Activated CD4-positive, alpha-beta memory T cell treated with anti-CD3 and anti-CD28 coated beads for 36 hours (primary cell): ENCODE measurements at places on chromosomes 2 and 18. TPM values are rescaled to one million over a fixed set of nuclear protein-coding genes. Genes with fewer than 3 reads are reported as not detected.

- H3K4me1 ChIP-seq: no peaks in the 10 kb centered on the region
- no peak overlapping the region for H3K4me3 ChIP-seq
- H3K36me3 ChIP-seq: no peaks in the 10 kb centered on the region
- DNase-seq: no peak
- H3K27ac ChIP-seq: no peak overlapping the region
These were observed 1235.3 kb upstream of the ZEB2 start for GRCh38 chr2:145755019-145755837.

- H3K36me3 ChIP-seq: no peaks in the 10 kb centered on the region
- no peak overlapping the region for H3K27ac ChIP-seq
- H3K27me3 ChIP-seq: no peaks in the 10 kb centered on the region
- H3K4me1 ChIP-seq: no peaks in the 10 kb centered on the region
- no peak overlapping the region for H3K4me3 ChIP-seq
- DNase-seq: no peak
These were observed 279.4 kb downstream of the ERBB4 start for GRCh38 chr2:212259226-212259625.

GRCh38 chr2:231243866-231244265 lies 45.4 kb downstream of the ARMC9 start:
- H3K27ac ChIP-seq: no peak overlapping the region
- no peak for DNase-seq
- H3K27me3 ChIP-seq: no peaks in the 10 kb centered on the region
- H3K4me1 ChIP-seq: no peaks in the 10 kb centered on the region
- no peak overlapping the region for H3K4me3 ChIP-seq

GRCh38 chr2:15200581-15200980 lies 360.6 kb downstream of the NBAS start:
- H3K4me3 ChIP-seq: no peak overlapping the region
- H3K27ac ChIP-seq: no peak overlapping the region
- peaks cover under 1% of the 10 kb centered on the region for H3K4me1 ChIP-seq
- peaks cover 23% of the 10 kb centered on the region for H3K36me3 ChIP-seq
- no peaks in the 10 kb centered on the region for H3K27me3 ChIP-seq
- no peak for DNase-seq

GRCh38 chr2:11446733-11447248 lies 19.2 kb downstream of the E2F6 start:
- peaks cover 63% of the 10 kb centered on the region for H3K36me3 ChIP-seq
- H3K4me1 ChIP-seq: no peaks in the 10 kb centered on the region
- no peak overlapping the region for H3K4me3 ChIP-seq
- peak; percentile 50 for DNase-seq

GRCh38 chr2:74010087-74010541 lies 25.4 kb downstream of the TET3 start:
- no peak overlapping the region for H3K27ac ChIP-seq
- H3K27me3 ChIP-seq: no peaks in the 10 kb centered on the region
- H3K4me1 ChIP-seq: peaks cover 28% of the 10 kb centered on the region
- H3K4me3 ChIP-seq: no peak overlapping the region
- no peak for DNase-seq

GRCh38 chr2:38074764-38075506 lies 1.0 kb downstream of the CYP1B1 start:
- H3K4me3 ChIP-seq: peak overlapping the region; percentile 70
- H3K4me1 ChIP-seq: peaks cover 17% of the 10 kb centered on the region
- H3K27ac ChIP-seq: no peak overlapping the region
- peaks cover 56% of the 10 kb centered on the region for H3K27me3 ChIP-seq

DNA sequence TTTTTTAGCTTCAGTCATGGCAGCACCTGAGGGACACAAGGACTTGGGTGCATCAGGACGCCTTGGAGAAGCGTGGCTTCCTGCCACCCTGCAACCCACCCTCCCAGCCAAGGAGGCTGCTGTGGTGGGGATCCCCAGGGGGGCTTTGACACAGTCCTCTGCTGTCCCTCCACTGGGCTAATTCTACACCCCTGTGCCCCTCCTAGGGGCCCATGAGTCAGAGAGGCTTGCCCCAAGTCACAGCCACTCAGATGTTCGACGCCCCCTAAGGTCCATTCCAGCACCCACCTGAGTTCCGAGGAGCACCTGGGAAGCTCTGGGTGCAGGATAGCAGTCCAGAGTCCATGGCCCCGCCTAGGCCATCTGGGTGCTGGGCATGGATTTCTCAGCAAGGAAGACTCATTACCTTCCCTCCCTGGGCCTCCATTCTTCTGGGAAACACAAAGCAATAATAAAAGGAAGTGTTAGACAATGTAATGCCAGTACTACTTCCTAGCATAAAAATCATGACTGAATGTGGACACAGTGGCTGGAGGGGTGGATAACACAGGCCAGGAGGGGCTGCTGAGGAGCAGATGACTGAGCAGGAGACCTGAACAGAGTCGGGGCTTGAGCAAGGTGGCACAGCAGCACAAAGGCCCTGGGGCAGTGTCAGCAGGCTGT lies 3.7 kb downstream of the ALPG start:
- H3K4me1 ChIP-seq: peaks cover 13% of the 10 kb centered on the region
- DNase-seq: no peak
- no peak overlapping the region for H3K27ac ChIP-seq
- peaks cover 13% of the 10 kb centered on the region for H3K27me3 ChIP-seq
- no peaks in the 10 kb centered on the region for H3K36me3 ChIP-seq

DNA sequence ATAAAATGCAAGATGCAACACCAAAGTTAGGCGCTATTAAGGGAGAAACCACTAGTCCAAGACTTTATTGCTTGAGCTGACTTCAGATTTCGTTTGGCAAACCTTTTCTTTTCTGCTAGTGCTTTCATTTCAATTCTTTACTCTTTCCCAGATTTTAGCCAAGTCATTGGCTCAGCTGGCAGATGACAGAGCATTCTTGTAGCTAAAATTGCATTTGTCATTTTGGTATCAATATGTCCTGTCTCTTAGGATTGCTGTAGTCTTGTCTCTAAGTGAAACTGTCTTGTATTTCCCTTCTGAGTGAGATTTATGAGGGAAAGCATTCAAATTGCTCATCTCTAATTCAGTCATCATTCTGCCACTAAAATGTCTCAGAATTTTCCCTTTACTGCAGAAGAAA lies 335.1 kb downstream of the METTL4 start:
- no peak overlapping the region for H3K4me3 ChIP-seq
- DNase-seq: no peak
- no peak overlapping the region for H3K27ac ChIP-seq
- no peaks in the 10 kb centered on the region for H3K4me1 ChIP-seq
- no peaks in the 10 kb centered on the region for H3K27me3 ChIP-seq
- no peaks in the 10 kb centered on the region for H3K36me3 ChIP-seq

GRCh38 chr2:119439574-119440500 lies 8.2 kb downstream of the TMEM37 start:
- no peak overlapping the region for H3K4me3 ChIP-seq
- peaks cover 7% of the 10 kb centered on the region for H3K27me3 ChIP-seq
- DNase-seq: no peak
- no peak overlapping the region for H3K27ac ChIP-seq
- H3K4me1 ChIP-seq: no peaks in the 10 kb centered on the region

- H3K36me3 ChIP-seq: no peaks in the 10 kb centered on the region
- no peak overlapping the region for H3K4me3 ChIP-seq
- H3K4me1 ChIP-seq: no peaks in the 10 kb centered on the region
These were observed 236.8 kb downstream of the CLIP4 start for GRCh38 chr2:29351916-29352591.

DNA sequence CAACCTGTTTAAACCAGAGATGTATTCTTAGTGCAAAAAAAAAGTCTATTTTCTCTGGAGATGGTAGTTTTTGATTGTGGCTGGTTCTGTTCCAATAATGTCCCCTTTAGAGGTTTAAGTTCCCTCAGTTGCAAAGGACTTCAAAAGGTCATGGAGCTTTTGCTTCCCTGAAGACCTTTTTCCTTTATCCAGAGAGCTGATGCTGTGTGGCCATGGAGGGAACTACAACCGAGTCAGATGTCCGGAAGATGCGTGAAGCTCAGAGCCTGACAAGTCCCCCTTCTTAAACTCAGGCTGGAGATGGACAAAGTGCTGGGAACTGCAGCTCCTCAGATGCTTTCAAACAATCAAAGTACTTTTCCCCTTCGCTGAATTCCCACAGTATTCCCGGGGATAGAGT lies 176.1 kb downstream of the TMEM18 start:
- no peak overlapping the region for H3K4me3 ChIP-seq
- peaks cover 1% of the 10 kb centered on the region for H3K27me3 ChIP-seq
- no peaks in the 10 kb centered on the region for H3K4me1 ChIP-seq
- H3K36me3 ChIP-seq: no peaks in the 10 kb centered on the region
- no peak for DNase-seq

- H3K4me1 ChIP-seq: peaks cover 62% of the 10 kb centered on the region
- H3K27me3 ChIP-seq: no peaks in the 10 kb centered on the region
- DNase-seq: no peak
- peaks cover 37% of the 10 kb centered on the region for H3K36me3 ChIP-seq
- peak overlapping the region; percentile 57 for H3K27ac ChIP-seq
- H3K4me3 ChIP-seq: no peak overlapping the region
These were observed 5.5 kb downstream of the MEX3C start for GRCh38 chr18:51192026-51192425.

- no peak overlapping the region for H3K27ac ChIP-seq
- DNase-seq: no peak
- H3K27me3 ChIP-seq: peaks cover 6% of the 10 kb centered on the region
- no peak overlapping the region for H3K4me3 ChIP-seq
- H3K36me3 ChIP-seq: peaks cover 3% of the 10 kb centered on the region
- peaks cover 4% of the 10 kb centered on the region for H3K4me1 ChIP-seq
These were observed 10.6 kb upstream of the SNTG2 start for GRCh38 chr2:939936-940601.

DNA sequence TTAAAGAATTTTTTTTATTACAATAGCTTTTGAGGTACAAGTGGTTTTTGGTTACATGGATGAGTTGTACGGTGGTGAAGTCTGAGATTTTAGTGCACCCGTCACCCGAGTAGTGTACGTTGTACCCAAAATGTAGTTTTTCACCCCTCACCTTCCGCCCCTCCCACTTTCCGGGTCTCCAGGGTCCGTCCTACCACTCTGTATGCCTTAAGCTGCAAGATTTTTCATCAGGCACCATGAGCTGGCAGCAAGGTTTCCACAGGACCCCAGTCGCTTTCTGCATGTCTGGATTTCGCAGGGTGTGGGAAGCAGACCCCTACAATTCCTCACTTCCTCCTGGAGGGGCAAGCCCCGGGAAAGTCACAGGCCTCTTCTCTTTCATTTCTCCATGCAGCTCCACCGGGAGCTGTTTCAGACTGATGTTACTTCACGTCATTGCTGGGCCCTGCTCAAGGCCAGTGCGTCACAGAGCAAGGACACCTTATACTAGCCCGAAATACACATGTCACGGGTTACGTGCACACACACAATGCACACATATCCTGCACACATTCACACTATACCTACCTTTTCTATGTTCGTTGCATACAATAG lies 179.1 kb downstream of the ZFP36L2 start:
- no peak for DNase-seq
- no peak overlapping the region for H3K27ac ChIP-seq
- H3K4me1 ChIP-seq: peaks cover 15% of the 10 kb centered on the region
- no peaks in the 10 kb centered on the region for H3K27me3 ChIP-seq
- H3K4me3 ChIP-seq: no peak overlapping the region
- no peaks in the 10 kb centered on the region for H3K36me3 ChIP-seq

GRCh38 chr2:188349019-188349418 lies 57.3 kb downstream of the GULP1 start:
- DNase-seq: no peak
- H3K27ac ChIP-seq: no peak overlapping the region
- no peaks in the 10 kb centered on the region for H3K36me3 ChIP-seq
- H3K27me3 ChIP-seq: no peaks in the 10 kb centered on the region

- H3K27me3 ChIP-seq: peaks cover 2% of the 10 kb centered on the region
- no peak overlapping the region for H3K4me3 ChIP-seq
- peaks cover 3% of the 10 kb centered on the region for H3K4me1 ChIP-seq
- H3K36me3 ChIP-seq: peaks cover 6% of the 10 kb centered on the region
- H3K27ac ChIP-seq: no peak overlapping the region
- no peak for DNase-seq
These were observed 143.6 kb downstream of the MBD2 start for GRCh38 chr18:54080858-54081257.

DNA sequence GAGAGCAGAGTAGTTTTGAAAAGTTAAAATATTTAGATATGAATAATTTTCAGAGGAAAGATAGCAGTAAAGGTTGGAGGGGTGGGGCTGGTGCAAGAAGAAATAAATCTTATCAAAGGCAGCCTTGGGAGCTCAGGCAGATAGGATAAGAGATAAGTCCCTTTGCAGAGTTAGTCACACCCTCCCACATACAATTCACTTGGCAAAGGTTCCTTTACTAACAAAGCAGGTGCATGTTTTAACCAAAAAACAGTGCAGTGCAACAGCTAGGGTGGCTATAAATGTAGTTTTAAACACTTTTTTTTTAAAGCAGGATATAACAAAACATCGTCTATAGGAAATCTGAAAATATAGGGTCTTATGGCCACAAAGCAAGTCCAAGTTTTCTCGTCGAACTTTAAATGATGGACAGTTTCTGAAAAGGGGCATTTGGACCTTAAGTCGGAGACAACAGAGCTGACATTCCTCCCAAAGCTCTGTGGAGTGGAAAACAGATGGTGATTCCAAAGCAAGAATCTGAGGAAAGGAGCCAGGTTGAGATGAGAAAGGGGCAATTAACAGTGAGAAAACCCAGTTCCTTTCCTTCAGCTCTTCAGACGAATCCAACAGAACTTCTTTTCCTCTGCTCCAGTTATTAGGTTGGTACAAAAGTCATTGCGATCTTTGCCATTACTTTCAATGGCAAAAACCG lies 53.0 kb downstream of the EPHA4 start:
- H3K27ac ChIP-seq: no peak overlapping the region
- H3K27me3 ChIP-seq: no peaks in the 10 kb centered on the region
- H3K36me3 ChIP-seq: no peaks in the 10 kb centered on the region
- no peak for DNase-seq
- H3K4me3 ChIP-seq: no peak overlapping the region

DNA sequence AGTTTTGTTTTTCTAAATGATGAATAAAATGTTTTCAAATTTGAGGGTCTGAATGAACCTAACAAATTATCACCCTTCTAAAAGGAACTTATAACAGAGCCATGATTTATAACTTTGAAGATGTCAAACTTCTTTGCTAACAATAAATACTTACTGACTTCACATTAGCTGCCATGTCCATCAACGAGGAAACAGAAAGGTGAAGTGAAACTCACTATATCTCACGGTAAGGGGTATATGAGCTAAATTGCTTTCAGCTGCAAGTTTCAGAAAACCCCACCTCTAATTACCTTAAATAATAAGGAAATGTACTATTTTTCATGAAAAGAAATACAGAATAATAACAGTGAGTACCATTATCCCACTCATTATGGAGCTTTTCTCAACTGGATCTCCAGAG lies 350.8 kb upstream of the NT5C1B start:
- no peaks in the 10 kb centered on the region for H3K27me3 ChIP-seq
- DNase-seq: no peak
- H3K4me1 ChIP-seq: no peaks in the 10 kb centered on the region
- H3K27ac ChIP-seq: no peak overlapping the region
- no peak overlapping the region for H3K4me3 ChIP-seq

Gene DNER
- total RNA-seq: not detected

Gene ACMSD
- not detected for total RNA-seq

Gene ACVR1C
- 2.0 TPM for total RNA-seq

Gene FSHR
- not detected for total RNA-seq

Gene MYO3B
- 0.48 TPM for total RNA-seq

Gene SNRNP200
- total RNA-seq: 175 TPM

Gene DAW1
- total RNA-seq: not detected

Gene HAAO
- total RNA-seq: 0.17 TPM

Gene SPP2
- not detected for total RNA-seq

Gene TCF23
- total RNA-seq: not detected

Gene ONECUT2
- 0.02 TPM for total RNA-seq
